ENCODE measurements at places on chromosomes 4 and X.
A peak's percentile ranks its signal among the peaks of the same experiment; 100 is the strongest.

GRCh38 chr4:17817027-17817426 lies 6.2 kb downstream of the NCAPG start:
- DNase-seq = peak; percentile 70

DNA sequence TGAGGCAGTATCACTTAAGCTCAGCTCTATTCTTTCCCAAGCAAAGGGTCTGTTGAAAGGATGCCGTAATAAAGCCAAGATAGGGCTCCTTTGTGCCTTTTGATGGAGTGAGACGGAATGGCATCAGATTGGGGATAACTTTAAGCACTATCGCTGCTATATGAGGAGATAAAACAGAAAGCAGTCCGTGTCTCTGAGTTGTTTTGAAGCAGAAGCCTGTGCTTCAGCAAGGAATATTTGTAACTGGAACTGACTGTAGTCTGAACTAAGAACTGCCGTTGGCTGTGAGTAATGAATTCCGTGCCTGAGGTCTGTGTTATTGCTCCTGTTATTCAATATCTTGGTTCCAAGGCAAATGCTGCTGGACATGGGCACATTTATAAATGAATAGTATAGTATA lies 297.4 kb downstream of the ANKRD50 start:
- DNase-seq = no peak

DNA sequence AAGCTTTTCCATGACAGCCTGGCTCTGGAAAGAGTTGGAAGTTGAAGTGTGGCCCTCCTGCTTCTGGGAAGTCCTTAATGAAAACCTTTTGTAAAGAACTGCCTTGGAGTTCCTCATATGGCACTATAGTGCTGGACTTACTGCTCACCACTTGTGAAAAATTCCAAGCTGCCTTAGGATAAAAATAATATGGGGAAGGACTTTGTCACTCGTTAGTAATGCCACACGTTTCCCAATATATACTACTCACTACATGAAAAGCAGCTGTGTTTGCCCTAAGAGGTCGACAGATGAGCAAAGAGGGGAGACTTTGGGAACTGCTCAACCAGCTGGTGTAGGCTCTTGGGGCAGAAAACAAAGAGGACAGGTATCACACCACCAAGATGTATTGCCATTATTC lies 11.7 kb downstream of the OPHN1 start:
- DNase-seq = no peak

- peak; percentile 66 for DNase-seq
Observed at GRCh38 chr4:118783887-118784286, 52.0 kb downstream of the SEC24D start.

DNA sequence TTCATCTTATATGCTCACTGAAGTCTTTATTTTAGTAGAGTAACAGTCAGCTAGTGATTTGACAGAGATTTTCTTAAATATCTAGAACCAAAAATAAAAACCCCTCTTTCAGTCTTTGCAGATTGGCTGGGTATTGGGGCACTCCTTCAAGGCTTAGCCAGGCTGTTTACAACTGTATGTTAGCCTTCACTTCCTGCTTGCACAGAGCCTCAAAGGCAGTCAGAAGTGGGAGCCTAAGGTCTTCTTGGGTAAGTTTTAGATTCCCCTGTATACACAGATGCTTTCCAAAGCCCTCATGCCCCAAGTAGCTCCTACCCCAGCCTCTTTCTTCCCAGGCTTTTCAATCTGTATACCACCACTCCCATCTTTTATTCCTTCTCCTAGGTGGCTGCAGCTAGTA lies 136.1 kb upstream of the STIM2 start:
- DNase-seq = no peak

DNA sequence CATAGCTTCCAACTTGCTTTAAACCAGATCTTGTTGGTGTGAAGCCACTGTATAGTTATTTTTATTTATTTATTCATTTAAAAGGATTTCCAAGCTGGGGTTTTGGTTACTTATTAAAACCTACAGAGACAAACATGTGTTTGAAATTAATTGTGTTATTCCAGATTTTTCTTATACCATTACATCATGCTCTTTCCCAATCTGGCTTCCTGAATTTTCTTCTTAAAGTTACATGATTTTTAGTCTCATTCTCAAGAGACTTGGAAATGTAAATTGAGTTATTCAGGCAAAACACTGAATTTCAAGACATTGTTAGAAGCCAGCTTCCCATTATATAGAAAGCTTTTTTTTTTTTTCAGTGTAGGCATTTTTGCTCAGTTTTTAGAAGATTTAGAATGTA lies 381.9 kb downstream of the IL1RAPL1 start:
- DNase-seq = no peak

DNA sequence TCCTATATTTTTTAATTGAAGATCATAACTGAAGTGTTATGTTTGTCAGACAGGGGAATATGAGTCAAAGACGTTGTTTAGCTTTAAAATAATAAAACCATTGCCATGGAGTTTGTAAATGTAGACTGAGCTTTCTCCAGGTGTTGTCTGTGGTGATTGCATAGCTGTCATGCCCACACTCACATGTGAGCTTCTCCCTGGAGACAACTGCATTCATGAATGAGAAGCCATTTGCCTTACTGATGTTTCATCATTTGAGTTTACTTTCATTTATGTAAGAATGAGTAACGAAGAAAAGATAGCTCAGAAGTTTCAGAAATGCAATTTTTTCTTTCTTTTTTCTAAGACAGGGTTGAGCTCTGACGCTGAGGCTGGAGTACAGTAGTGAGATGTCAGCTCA lies 339.1 kb downstream of the GALNTL6 start:
- no peak for DNase-seq

- no peak for DNase-seq
Observed at GRCh38 chr4:119162174-119162573, 26.5 kb downstream of the MYOZ2 start.

DNA sequence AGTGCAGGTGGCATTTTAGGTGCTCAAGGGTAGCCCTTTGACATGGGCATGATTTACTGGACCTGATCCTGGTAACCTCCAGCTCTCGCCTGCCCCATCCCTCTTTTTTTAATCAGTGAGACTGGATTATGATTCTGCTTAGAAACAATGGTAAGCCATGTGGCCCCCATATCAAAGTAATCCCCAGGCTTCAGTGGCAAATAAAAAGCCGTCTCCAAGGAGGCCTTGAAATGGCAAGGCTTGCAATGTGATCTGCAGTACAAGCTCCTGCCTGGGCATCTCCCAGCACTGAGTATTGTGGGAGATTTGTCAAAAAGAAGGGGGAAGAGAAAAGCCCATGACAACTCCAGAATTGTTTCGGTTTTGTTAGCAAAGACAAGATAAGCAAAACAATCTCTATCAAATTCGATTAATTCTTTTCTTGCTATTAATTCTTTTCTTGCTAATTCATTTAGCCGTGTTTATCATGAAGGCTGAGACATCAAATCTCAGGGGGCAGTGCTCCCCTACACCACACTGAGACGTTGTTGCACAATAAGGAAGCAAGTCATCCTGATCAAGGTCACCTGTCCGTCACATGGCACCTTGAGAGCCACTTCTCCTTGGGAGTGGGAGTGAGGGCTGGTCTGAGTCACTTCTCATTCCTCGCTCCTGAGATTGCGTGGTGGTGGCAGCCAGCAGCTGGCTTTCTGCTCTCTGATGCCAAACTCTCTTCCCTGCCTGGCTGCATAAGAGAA lies 312.7 kb upstream of the GATB start:
- DNase-seq = peak; percentile 58

Data from epithelial cell of esophagus (primary cell).